ENCODE measurements at places on chromosomes 13 and 19.

DNA sequence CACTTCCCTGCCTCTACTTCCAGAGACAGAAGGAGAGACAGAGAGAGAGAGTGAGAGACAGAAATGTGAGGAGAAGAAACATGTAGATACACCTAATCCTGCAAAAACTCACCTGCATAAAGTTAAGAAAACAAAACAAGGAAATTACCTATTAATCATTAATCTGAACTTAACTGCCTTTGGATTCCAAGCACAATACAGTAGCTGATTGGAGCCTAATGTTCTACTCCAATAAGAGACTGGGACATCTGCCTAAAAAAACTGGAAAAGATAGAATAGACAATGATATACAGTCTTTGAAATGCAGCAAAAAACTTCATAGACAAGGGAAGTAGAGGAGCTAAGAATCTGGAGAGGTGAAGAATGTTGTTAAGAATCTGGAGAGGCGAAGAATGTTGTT lies 910.2 kb upstream of the SLC10A2 start:
- no peak for DNase-seq

DNA sequence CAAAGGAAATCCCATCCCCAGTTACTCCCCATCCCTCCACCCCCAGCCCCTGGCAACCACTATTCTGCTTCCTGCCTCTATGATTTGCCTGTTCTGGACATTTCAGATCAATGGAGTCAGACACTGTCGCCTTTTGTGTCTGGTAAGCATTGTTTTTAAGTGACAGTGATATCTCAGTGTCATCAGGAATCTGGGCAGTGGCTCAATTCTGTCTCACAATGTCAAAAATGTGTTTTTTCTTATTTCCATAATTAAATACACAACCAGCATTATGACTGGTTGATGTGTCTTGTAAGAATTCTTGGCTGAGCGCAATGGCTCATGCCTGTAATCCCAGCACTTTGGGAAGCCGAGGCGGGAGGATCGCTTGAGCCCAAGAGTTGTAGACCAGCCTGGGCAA lies 20.2 kb upstream of the PGLS start:
- no peak for DNase-seq

DNA sequence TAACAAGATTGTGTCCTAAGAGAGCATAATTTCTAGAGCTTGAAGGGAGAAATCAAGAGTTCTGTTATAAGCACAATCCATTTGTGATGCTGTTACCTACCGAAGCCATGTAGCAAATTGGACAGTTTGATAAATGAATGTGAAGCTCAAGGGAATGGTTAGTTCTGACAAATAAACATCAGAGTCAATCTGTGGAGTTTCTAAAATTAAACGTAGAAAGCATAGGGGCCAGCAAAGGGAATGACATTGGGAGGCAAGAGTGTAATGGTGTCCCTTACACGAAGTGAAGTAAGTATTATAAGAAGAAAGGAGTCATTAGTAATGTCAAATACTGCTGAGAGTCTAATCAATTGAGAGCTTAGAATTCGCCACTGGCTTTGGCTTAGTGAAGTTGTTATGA lies 200.2 kb upstream of the SLITRK1 start:
- no peak for DNase-seq

GRCh38 chr13:94254737-94255136 lies 224.7 kb downstream of the DCT start:
- no peak for DNase-seq

DNA sequence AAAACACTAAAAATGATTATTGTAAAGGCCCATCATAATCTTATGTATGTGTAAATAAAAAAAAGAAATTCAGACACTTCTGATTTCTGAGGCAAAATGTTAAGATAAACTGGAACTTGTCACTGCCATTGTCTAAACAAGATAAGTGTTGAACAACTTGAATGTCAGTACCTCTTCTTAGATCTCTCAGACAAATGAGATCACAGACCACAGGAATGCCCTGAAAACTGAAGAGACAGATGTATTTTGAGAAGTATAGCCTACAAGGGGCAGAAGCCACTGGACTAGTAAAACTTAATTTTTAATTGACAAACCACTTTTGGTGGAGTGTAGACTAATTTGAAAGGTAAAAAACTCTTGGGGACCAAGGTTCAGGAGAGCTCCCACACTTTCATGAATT lies 375.5 kb upstream of the SLITRK5 start:
- no peak for DNase-seq

GRCh38 chr19:35767288-35768081 lies 7.9 kb upstream of the ARHGAP33 start:
- DNase-seq = no peak

DNA sequence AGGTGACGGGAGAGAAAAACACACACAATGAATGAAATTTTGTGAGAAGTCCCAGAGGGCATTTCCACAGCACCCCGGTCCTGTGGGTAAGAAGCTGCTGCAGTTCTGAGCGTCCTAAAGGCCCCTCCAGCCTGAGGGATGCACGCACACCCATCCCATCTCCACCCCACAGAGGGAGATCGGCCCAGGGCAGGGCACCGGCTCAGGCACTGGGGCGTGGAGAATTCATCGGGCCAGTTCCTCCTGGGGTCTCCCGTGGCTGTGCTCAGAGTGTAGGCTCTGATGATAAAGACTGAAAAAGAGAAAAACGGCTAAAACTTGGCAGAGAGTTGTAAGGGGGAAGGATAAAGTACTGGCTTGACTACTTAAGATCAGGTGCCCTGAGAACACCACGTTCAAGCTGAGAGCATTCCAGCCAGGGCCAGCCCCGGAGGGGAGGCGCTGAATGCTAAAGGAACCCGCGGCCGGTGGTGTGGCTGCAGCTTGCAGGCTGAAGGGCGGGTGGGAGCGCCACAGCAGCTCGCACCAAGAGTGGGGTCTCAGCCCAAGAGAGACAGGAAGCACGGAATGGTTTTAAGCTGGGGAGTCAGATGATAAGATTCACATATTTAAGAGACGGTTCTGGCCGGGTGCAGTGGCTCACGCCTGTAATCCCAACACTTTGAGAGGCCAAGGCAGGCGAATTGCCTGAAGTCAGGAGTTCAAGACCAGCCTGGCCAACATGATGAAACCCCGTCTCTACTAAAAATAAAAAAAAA lies 121.9 kb upstream of the SPACA7 start:
- no peak for DNase-seq

DNA sequence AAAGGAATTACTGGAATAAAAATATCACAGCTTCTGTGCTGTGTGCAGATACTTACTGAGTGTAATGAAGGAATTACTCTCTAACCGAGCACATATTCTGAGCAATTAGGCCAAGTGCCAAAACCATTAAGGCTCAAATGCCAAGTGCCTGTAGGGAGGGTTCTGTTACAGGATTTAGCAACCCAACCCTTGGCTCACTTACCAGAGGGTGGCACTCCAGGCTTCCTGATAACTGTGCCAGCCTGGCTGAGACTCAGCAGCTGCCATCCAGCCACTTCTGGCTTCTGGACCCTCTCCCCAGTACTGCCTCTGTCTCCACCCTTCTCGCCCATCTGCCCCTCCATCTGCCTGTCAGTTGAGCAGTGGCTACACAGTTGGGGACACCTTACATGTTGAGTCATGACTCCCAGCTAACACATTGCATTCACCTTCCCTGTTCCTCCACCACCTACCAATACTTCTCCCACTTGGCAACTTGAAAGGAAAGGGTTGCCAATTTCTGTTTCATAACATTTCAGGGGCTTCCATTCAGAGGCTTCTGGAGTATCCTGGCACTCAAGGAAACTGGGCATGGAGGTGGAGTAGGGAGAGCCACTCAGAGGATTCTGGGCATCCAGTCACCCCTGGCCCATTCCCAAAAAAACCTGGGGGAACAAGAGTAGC lies 110.5 kb downstream of the COG6 start:
- no peak for DNase-seq

- no peak for DNase-seq
Observed at GRCh38 chr13:31790992-31791391, 51.7 kb downstream of the RXFP2 start.

GRCh38 chr13:63517371-63517770 lies 2101.7 kb upstream of the PCDH20 start:
- no peak for DNase-seq

DNA sequence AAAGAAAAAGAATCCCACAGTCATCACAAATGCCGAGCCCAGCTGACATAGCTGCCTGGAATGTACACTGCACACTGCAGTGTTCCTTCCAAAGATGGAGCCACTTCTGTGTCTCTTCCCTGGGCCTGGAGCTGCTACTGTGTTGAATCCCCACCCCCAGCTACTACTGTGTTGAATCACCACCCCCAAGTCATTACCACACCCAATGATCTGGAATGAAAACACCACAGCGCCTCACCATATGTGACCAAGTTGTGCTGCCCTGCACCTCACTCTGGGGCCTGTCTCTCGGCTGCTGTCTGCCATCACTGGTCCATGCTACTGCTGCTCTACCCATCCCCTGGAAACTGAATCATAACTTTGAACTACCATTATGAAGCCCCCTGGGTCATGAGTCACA lies 861.2 kb downstream of the UQCRFS1 start:
- no peak for DNase-seq

DNA sequence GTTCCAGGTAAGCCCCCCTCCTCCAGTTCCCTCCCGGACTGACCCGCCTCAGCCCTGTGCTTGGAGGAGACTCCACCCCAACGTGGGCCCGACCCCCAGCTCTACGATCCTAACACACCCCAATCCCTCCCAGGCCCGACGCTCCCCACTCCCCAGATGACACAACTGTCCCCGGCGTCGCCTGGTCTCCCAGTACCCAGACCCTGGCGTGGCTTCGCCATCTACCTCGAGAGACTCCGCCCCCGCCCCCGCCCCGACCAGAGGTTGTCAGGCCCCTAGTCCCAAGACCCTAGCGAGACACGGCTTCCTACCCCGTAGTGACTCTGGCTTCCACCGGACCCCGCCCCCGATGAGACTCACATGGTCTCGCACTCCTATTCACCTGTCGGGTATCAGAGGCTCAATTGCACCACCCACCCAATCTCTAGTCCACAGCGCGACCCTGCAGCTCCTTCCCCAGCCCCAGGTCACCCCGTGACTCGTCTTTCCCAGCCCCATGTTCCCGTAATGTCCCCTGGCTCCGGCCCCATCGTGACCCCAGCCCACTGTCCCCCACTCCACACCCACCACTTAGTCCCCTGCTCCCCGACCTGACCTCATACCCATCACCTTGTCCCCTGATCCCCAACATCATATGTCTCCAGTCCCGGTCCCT lies 2.9 kb downstream of the CD37 start:
- peak; percentile 65 for DNase-seq

GRCh38 chr19:51547397-51548212 lies 16.1 kb upstream of the SIGLEC6 start:
- DNase-seq = no peak

- no peak for DNase-seq
Observed at GRCh38 chr19:35671818-35672217, 5.5 kb downstream of the UPK1A start.

DNA sequence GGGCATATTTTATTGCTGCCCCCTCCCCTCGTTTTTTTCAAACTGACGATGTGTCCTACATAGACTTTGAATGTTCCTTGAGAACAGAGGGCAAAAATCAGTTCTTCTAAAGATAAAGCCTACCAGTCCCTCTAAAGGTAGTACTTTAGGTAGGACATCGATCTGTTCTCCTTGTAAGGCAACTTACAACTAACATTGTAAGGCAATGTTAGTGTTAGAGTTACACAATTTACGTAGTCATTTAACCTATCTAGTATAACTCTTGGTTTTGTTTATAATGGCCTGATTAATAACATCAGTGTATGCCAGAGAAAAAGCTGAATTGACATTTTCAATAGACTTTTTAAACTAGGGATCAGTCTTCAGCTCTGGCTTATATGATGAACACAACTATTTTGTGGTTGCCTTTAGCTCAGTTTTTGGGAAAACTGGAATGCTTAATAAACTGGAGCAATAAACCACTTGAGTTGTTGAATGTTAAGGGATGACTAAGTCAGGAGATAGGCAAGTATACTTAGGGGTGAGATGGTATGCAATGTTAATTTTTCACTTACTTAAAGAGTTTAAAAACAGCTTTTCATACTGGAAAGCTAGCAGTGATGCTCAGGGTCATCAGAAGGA lies 2.2 kb downstream of the NDFIP2 start:
- DNase-seq = no peak

GRCh38 chr19:30652751-30653150 lies 280.6 kb downstream of the ZNF536 start:
- no peak for DNase-seq

DNA sequence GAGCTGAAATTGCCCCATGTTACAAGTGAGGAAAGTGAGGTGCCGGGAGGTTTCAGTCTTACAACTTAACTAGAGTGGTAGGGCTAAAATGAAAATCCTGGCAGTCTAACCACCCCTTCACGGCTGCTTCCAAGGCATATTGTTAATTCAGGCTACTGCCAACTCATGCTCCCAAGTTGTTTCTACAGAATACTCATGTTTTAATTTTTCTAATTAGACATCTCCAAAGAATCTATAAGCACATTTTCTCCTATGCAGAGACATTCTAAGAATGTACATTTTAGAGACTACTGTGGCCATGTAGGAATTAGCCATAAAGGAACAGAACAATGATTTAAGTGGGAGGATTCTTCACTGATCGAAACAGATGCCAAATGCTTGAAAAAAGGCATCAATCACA lies 7.0 kb upstream of the TSC22D1 start:
- DNase-seq = no peak

- no peak for DNase-seq
Observed at GRCh38 chr13:45086484-45086883, 33.8 kb upstream of the GTF2F2 start.

DNA sequence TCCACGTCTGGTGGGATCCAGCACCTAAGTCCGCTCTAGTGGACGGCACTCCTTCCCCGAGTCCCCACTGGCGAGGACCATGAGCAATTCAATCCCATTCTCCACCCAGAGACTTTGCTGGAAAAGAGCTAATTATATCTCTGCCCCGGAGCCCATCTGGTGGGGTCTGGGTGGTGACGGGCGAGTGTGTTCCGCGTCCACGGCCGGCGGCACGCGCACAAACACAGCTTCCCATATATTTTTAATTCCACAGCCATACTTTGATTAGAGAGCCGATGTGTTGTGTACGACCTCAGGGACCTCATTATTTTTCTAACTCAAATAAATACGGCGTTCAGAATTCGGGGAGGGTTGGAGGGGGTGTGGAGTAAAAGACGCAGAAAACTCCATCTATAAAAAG lies 64.1 kb upstream of the ADGRE5 start:
- DNase-seq = no peak

DNA sequence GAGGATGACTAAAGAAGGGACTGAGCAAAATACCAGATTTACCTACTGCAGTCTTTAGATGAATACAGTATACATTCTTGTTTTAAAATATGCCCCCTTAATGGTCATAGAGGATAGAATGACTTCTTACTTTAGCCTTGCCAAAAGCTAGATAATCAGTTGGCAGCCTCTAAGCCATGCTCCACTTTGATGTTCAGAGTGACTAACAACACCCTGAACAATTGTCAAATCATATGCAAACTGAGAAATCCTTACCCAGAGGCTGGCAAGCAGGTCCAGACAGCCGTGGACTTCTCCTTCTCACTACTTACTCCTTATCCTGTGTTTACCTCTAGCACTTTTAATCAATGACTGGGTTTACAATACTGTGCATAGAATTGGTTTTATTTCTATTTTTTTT lies 23.6 kb upstream of the PHF11 start:
- no peak for DNase-seq

DNA sequence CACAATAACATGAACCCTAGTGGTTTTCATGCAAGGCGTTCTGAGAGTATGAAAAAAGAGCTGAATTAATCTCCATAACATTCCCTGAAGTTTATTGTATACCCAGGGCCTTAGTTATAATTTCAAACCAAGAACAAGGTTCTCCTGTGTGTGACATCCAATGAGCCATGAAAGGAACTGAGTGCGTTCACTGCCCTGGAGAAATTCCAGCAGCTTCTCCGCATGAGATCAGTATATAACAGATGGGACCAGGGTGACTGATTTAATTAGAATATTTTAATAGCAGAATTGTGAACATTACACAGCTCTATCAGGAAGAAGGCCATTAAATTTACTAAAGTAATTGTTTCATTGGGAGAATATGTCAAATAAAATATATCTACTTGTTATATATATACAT lies 1190.5 kb upstream of the SLC10A2 start:
- DNase-seq = no peak

Data from ascending aorta (tissue), 2 donors.